ENCODE measurements at places on chromosomes 3 and 15.

DNA sequence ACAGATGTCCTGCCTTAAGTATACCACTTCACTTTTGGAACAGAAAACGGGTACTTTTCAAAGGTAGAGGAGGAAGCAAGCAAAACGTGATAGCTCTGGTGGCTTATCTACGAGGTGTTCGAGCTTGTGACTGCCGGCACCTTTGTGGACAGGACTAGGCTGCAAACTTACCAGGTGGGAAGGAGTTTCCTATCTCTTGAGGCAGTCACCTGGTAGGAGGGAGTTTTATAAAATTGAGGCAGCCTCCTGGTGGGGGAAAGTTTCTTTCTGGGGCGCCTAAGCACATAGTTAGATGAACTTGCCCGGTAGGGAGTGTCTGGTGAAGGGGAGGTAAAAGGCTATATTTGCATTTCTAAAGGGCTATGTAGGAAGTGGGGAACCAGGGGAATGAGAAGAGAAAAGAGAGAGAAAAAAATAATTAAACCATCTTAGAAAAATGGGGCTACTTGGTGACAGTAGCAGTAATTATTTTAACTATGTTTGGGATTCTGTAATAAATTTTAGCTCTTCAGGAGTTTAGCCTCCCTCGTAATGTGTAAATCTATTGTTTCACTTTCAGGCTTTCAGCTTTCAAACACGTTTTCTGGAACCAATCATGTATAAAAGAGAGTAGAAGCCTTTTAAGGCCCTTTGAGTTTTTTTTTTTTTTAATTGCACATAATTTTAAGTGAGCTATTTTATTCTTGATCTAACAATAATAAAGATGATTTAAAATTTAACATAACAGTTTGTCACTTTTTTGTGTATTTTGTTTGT lies 131.0 kb downstream of the IL5RA start:
- DNase-seq: no peak

DNA sequence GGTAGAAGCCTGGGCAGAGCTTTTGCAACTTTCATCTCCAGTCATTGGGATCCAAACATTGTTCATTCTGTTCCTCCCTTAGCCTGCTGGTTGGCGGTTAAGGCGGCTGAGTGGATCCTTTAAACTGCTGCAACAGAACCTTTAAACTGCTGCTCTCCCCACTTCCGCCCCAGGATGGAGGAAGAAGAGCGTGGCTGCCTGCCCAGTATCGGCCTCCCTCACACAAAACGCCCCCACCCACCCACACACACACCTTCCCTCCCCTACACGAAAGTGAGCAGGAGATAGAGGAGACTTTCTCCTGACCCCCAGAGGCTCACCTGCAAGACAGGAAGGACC lies 460 bp upstream of the ZMAT3 start:
- no peak for DNase-seq

DNA sequence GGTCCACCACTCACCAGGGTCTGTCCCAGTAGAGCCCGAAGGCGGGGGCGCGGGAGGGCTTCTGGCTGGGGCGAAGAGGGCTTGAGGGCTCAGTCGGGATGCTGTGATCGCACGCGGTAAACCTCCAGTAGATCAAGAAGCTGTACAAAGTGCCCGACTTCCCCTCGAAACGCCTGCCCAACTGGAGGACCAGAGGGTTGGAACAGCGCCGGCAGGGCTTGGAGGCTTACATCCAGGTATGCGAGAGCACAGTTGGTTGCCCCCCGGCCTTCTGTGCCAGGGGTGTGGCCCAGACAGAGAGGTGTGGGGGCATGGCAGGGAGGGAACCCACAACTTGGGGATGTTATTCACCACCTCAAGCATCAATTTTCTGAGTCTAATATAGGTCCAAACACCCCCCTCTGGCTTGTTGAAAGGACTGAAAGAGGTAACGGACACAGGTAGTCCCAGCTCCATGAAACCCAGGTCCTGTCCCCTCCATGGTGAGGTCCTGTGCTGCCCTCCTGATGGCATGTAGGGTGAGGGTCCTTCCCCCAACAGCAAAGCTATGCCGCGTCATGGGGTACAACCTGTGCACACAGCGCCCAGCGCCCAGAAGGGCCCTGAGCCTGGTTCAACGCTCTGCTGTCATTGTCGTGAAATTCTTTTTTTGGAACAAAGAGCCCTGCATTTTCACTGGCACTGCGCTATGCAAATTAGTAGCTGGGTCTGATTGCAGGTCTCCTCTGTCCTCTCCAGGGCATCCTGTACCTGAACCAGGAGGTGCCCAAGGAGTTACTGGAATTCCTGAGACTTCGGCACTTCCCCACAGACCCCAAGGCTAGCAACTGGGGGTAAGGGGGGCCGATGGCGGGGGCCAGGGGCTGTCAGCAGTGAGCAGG lies 1.2 kb downstream of the SNX22 start:
- no peak for DNase-seq

- DNase-seq: peak; percentile 91
These were observed at the start of gene CIAO2A for GRCh38 chr15:64093627-64094417. Gene CIAO2A (minus strand): TSS chr15:64093838. CDS start chr15:64093768, 70 bp downstream.

- no peak for DNase-seq
These were observed 15.1 kb downstream of the GRIP2 start for GRCh38 chr3:14524920-14525660.

DNA sequence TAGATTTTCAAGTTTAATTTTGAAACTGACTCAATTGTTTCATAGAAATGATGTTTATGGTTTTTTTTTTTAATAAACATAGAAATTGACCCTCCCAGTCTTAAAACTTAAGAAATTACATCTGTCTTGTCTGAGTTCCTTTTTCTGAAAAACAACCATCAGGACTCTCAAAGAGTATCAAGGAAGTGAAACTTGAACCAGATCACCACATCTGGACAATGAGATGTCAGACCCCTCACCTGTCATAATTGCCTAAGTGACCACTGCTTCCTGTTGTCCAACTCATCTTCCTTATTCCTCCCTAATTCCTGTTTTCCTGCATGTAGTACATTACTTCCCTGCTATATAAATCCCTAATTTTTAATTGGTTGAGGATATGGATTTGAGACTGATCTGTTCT lies 441.5 kb upstream of the ARHGEF26 start:
- no peak for DNase-seq

DNA sequence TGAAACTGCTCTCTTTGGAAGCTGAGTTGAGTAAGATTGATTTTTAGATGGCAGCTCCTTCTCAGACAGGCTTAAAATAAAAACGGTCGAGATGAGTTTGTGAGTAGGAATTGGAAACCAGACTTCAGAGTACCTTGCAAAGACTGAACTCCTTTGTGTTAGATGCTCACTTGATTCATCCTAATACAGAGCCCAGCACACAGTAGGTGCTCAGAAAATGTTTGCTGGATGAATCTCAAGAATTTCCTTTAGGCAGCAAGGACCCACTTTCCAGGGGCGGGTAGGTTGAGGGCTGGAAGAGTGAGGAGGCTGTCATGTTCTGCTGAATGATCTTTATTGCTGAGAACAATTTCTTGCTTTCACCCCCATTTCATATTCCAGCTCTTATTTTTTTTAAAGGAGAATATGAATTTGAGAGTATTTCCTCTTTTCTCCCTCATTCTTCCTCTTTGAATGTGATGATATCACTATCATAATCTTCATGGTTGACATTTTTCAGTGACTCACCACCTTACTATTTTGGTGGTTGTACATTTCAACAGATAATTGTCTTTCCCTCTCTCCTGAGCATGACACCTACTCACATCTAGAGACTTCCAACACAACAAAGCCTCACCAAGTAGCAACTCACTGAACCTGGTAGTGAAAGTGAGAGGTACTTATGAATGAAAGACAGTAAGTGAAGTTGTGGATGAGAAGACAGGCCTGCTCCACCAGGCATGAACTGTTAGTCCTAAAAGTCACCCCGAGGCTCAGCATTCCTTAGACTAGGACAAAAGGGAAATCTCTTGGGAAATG lies 113.3 kb downstream of the PDCD6IP start:
- no peak for DNase-seq

DNA sequence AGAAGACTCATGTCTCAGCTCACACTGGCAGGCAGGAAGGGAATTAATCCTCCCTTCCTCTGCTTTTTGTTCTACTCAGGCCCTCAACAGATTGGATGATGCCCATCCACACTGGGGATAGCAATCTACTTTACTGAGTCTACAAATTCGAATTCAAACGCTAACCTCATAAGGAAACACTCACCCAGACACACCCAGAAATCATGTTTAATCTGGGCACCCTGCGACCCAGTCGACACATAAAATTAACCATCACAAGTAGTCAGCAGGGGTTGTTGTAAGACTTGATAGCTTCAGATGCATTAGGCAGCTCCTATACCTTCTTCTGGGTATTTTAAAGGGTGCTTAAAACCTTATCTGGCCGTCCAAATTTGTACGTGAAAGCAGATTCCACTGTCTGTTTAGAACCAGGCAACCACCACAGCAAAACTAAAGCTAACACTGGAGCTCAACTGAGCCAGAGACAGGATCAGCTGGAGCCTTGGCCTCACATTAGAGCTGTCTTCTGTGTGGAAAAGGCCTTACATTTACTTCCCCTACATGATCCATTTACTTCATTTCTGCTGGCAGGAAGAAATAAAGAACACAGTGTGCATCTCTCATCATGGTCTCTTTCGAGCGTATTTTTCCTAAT lies 407.3 kb upstream of the PPP2R3A start:
- DNase-seq: no peak

DNA sequence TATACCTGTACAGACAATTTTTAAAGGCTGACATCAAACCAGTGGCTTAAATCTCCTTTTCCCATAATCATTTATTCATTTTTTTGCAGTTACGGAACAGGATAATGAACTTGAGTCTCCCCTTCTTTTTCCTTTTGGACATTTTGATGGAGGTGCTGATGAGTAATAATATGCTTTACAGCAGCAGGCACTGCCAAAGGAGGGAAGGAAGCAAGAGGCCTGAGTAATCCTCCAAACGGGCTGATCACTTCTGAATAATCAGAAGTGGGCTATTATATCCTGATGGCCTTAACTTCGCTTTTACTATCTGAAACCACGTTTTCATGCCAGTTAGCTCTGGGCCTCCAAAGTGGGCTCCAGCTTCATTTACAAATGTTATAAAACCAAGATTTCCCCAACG lies 527.2 kb downstream of the FOXP1 start:
- DNase-seq: no peak

- no peak for DNase-seq
These were observed 39.6 kb upstream of the TRAK1 start for GRCh38 chr3:42051384-42052131.

GRCh38 chr3:57992452-57993213 lies 15.6 kb upstream of the FLNB start:
- DNase-seq: no peak

GRCh38 chr3:26687466-26687865 lies 64.9 kb downstream of the LRRC3B start:
- no peak for DNase-seq

- no peak for DNase-seq
These were observed 119.4 kb downstream of the NUP210 start for GRCh38 chr3:13300546-13301285.

- DNase-seq: no peak
These were observed 105.3 kb upstream of the ACP3 start for GRCh38 chr3:132211896-132212295.

GRCh38 chr15:55872471-55872870 lies 120.9 kb downstream of the NEDD4 start:
- DNase-seq: no peak

- no peak for DNase-seq
These were observed 119.2 kb upstream of the UBE2E1 start for GRCh38 chr3:23686519-23686918.

GRCh38 chr3:152362086-152362485 lies 93.4 kb downstream of the MBNL1 start:
- DNase-seq: no peak

DNA sequence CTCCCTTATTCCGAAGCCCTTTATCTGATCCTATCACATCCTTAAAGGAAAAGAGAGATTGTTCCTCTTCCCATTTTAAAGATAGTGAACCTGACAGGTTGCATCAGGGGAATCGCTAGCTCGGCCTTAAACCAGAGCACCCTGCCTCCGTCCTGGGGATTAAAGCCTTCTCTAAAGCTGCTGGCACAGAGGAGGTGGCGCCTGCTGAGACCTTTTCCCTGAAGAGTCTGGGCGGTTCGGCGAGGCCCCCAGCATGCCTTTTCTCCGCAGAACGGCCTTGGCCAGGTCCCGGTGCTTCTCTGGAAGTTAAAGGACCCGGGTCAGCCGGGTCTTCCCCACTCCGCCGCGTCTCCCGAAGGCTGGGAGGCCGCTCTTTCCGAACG lies 593 bp downstream of the FAM219B start:
- DNase-seq: no peak

DNA sequence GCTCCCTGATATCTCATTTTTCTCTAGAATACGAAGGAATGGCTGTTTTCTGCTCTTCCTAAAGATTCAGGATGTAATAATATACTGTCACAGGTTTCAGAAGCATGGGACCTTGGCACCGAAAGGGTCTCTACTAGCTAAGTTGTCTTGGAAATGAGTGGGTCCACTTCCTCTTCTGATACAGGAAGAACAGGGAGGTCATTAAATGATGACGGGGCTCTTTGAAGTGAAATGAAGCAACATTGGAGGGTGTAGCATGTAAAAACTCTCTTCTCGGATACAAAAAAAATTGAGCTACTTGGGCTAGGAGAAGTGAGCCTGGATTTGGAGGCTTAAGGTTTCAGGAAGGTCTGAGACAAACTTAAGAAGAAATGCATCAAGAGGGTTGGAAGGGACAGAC lies 349.8 kb upstream of the TPRG1 start:
- DNase-seq: no peak

DNA sequence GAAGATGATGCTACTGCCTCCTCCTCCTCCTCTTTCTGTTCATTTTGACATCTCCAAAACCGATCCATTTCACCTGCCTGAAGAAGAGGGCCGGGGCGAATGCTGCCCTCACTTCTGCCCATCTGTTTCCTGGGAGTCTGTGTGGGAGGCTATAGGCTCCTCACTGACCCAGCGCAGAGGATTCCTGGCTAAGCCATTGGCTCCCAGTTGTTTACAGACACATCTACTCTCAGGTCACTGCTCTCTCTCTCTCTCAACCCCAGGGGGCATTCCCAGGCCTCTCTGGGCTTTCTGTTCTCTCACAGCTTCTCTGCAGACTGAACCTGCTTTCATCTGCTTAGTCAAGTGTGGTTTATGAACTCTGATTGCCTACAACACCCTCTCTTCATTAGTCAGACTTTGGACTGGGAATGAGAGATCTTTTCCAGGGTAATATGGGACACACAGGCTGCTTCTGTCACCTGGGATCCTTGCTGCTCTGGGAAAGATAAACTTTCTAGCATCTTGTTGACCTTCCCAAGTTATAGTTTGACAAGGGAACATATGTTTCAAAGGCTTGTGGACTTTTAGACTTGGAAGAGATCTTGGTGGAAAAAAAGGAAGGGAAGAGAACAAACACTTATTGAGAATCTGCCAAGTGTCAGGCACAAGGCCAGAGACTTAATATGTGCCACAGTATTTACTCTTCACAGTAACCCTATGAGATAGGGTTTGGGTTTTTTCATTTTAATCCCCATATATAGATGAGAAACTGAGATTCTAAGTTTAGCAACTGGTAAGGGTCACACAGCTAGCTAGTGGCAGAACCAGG lies 30.2 kb upstream of the USP3 start:
- no peak for DNase-seq

- DNase-seq: no peak
These were observed 5.5 kb upstream of the BMF start for GRCh38 chr15:40114218-40114617.

- no peak for DNase-seq
These were observed 18.3 kb downstream of the RAB11A start for GRCh38 chr15:65887565-65887964.

All from ascending aorta (tissue), 2 donors.